Activated T-cell treated with anti-CD3 and anti-CD28 coated beads, Interleukin-2, amount 50 U/mL, for 72 hours (primary cell): ENCODE measurements at places on chromosomes 6 and 20. TPM values are rescaled to one million over a fixed set of nuclear protein-coding genes. Genes with fewer than 3 reads are reported as not detected.

The ZBP1 gene
- total RNA-seq: 1.6 TPM

The SAMD5 gene
- total RNA-seq: 0.05 TPM

The FAM162B gene
- not detected for total RNA-seq

The UBR2 gene
- 33.9 TPM for total RNA-seq

The HCK gene
- 0.50 TPM for total RNA-seq

The RAB23 gene
- 2.0 TPM for total RNA-seq

The MAP3K5 gene
- 18.5 TPM for total RNA-seq

The TGM6 gene
- not detected for total RNA-seq

The BPI gene
- total RNA-seq: not detected

The DEFB112 gene
- not detected for total RNA-seq

The APCDD1L gene
- not detected for total RNA-seq

The SS18L1 gene
- 19.8 TPM for total RNA-seq

The LIME1 gene
- 21.1 TPM for total RNA-seq

The UBE2C gene
- total RNA-seq: 197 TPM

The CDSN gene
- not detected for total RNA-seq

The COL20A1 gene
- total RNA-seq: 0.58 TPM

The DNMT3B gene
- total RNA-seq: 2.6 TPM

The PTK7 gene
- 2.8 TPM for total RNA-seq

The NKX2-4 gene
- not detected for total RNA-seq

The TNF gene
- 30.7 TPM for total RNA-seq

The TRAPPC3L gene
- not detected for total RNA-seq

The DZANK1 gene
- total RNA-seq: 3.0 TPM

The SLC35A1 gene
- 12.7 TPM for total RNA-seq

The GMNN gene
- 58.5 TPM for total RNA-seq

The CD40 gene
- 3.6 TPM for total RNA-seq

The CST2 gene
- total RNA-seq: not detected

The ENPP1 gene
- total RNA-seq: 0.53 TPM

The SLA2 gene
- 44.9 TPM for total RNA-seq

The C6orf141 gene
- 0.67 TPM for total RNA-seq

The SRSF12 gene
- 0.46 TPM for total RNA-seq

The MYLK4 gene
- total RNA-seq: 0.37 TPM

The MLIP gene
- total RNA-seq: not detected

The SCGN gene
- total RNA-seq: not detected

The SLC16A10 gene
- total RNA-seq: 6.5 TPM

The OCSTAMP gene
- total RNA-seq: 0.12 TPM

The PTGIS gene
- 6.3 TPM for total RNA-seq

The KCNB1 gene
- not detected for total RNA-seq

The KIF6 gene
- total RNA-seq: not detected

The OSBPL2 gene
- 44.2 TPM for total RNA-seq

The CLDN20 gene
- total RNA-seq: not detected

The DEF6 gene
- 108 TPM for total RNA-seq

The STK4 gene
- 161 TPM for total RNA-seq

The RNF39 gene
- total RNA-seq: not detected

The RHAG gene
- not detected for total RNA-seq

The RNASET2 gene
- 44.3 TPM for total RNA-seq
